ENCODE measurements at places on chromosomes 13 and 19.
A peak's percentile ranks its signal among the peaks of the same experiment; 100 is the strongest.

DNA sequence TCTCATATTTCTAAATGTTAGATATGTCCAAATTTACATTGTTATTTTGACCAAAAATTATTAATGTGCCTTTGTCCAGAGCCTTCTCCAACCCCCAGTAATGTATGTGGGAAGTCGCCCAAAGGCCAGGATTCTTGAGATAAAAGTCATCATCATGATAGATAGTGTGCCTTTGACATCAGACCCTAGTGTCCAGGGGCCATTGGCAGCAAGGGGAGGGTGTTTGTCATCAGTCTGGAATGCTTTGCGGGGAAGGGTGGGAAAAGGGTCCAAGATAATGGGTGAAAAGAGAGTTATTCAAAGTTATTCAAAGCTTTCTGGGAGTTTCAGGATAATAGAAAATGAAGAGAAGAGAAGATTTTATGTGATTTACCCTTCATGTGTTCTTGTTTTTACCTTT lies 909.5 kb upstream of the GPC6 start:
- no peak for DNase-seq

GRCh38 chr13:28741084-28741491 lies 22.3 kb upstream of the SLC46A3 start:
- no peak for DNase-seq

DNA sequence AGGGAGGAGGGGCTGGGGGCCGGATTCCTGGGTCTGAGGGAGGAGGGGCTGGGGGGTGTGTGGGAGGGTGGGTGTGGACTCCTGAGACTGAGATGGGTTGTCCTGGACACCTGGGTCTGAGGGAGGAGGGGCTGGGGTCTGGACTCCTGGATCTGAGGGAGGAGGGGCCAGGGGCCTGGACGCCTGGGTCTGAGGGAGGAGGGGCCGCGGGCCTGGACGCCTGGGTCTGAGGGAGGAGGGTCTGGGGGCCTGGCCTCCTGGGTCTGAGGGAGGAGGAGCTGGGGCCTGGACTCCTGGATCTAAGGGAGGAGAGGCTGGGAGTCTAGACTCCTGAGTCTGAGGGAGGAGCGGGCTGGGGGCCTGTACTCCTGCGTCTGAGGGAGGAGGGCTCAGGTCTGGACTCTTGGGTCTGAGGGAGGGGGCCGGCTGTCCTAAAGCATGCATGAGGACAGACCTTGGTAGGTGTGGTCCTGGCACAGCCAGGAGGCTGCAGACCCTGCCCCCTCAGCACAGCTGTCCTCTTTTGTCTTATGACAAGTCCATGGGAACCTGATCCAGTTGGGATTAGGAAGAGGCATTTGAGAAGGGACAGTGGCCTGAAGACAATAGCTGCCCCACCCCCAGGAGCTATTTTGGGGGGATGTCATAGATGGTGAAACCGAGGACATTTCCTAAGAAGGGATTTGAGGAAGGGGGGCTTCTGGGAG lies 1.3 kb downstream of the TNNT1 start:
- no peak for DNase-seq

- no peak for DNase-seq
Observed at GRCh38 chr13:30880151-30880855, 25.8 kb upstream of the MEDAG start.

DNA sequence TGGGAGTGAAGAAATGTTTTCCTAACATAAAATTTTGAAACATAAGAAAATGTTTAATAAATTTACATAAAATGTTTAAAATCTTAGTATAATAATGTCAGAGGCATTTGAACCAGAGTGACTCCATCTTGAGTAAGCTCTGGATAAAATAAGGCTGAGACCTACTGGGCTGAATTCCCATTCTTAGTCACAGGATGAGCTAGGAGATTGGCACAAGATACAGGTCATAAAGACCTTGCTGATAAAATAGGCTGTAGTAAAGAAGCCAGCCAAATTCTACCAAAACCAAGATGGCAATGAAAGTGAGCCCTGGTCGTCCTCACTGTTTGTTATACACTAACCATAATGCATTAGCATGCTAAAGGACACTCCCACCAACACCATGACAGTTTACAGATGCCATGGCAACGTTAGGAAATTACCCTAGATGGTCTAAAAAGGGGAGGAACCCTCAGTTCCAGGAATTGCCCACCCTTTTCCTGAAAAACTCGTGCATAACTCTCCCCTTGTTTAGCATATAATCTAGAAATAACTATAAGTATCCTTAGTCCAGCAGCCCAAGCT lies 1184.0 kb downstream of the UQCRFS1 start:
- DNase-seq: no peak

DNA sequence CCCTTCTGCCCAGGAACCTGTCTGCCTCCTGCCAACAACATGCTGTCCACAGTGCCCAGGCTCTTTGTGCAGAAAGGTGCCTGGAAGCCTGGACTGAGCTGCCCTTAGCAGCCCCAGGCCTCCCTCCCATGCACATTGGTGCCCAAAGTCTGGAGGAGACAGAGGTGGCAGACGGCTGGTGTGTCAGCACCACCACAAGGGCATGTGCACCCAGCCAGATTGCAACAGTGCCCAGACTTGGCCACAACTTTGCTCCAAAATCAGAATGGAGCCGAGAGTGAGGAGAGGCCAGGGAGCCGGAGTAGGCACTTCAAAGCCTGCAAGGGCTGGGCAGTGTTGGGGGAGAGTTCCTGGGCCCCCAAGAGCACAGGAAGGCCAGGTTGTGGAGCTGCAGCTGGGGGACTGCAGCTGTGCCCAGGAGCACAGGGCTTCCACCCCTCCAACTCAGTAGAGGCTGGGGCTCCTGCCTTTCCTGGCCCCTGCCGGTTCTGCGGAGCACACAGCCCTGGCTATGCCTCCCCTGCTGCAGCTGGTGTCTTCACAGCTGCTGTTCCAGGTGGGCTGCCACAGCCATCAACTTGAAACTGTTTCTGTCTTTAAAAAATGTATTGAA lies 1255.8 kb downstream of the SLITRK5 start:
- no peak for DNase-seq

DNA sequence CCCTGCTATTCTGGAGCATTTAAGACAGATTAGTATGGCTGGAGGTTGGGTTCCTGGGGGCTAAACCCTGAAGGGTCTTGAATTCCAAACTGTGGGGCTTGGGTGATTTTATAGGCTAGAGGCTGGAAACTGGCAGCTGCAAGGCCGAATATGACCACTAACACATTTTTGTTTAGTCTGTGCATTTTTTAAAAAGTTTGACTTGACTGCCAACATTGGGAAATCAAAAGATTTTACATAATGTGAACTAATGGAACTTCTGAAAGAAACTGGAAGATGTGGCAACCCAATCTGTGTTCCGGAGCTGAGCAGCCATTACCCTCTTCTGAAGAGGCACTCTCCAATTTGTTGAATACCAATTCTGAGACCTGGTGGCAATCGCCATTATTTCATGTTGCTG lies 5.1 kb downstream of the ZNF784 start:
- no peak for DNase-seq

GRCh38 chr13:91313581-91313980 lies 33.9 kb upstream of the MIR17HG start:
- DNase-seq: no peak

GRCh38 chr13:44116562-44117332 lies 237.0 kb downstream of the LACC1 start:
- DNase-seq: no peak

DNA sequence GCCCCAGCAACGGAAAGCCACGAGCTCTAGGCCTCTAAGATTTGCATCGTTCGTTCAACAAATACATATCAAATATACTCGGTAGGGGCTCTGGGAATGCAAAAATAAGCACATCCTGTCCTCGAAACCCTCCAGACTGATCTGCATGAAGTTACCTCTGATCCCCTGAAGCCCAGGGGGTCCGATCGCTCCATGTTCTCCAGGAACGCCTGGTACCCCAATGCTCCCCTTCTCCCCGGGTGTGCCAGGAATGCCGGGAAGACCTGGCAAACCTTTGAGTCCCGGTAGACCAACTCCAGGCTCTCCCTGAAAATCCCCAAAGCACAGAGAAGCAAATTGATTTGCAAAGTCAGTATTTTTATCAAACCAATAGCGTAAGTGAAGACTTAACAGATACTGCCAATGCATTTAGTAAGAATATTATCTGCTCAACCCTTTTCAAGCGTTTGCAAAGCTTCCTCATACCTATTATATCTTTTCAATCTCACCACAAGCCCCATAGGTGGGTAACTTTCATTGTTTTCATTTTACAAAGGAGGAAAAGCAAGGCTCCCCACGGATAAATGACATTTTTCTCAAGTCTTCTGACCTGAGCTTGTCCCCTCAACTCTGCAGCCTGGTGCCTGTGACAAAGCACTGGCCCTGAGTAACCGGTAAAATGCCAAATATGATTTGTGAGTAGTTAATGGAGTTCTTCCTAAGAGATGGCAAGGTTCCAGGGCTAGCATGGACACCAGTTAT lies 127.7 kb downstream of the COL4A1 start:
- no peak for DNase-seq

DNA sequence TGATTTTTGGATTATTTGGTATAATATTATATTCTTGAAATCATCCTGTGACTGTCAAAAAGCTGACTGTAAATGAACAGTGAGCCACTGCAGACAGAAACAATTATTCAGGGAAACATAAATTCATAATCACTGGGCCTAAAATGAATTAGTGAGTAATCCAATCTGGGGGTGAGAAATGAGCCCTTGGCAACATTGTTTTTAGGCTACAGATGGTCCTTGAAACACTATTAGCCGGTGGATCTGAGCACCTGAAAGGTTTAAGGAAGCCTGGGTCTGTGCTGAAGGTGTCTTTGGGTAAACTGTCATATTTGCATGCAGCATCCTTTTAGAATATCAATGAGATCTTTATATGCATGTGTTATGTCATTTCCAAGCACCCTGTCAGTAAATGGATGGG lies 290.7 kb downstream of the ATP8A2 start:
- no peak for DNase-seq

GRCh38 chr19:3813473-3814392 lies 27.6 kb upstream of the MATK start:
- DNase-seq: no peak

GRCh38 chr13:111281751-111282311 lies 38.6 kb upstream of the TEX29 start:
- no peak for DNase-seq

DNA sequence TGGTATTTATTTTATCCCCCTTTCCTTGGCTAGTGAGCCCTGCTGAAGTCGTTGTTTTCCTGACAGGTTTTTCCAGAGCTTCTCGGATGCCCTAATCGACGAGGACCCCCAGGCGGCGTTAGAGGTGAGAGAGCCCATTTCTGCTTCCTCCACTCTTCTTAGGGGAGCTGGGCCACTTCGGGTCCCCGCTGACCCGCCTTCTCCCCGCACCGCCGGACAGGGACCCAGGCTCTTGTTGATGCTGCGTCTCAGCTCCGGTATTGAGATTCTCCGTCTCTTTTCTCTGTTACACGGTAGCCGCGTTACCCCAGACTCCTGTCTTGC lies 306 bp downstream of the SUGT1 start:
- no peak for DNase-seq

- DNase-seq: no peak
Observed at GRCh38 chr13:50668049-50668448, 175.4 kb downstream of the DLEU7 start.

GRCh38 chr19:33080761-33081681 lies at the start of gene GPATCH1:
TSS of gene GPATCH1 (plus strand) at chr19:33081181. CDS start at chr19:33081194, 13 bp downstream.
- peak; percentile 72 for DNase-seq

DNA sequence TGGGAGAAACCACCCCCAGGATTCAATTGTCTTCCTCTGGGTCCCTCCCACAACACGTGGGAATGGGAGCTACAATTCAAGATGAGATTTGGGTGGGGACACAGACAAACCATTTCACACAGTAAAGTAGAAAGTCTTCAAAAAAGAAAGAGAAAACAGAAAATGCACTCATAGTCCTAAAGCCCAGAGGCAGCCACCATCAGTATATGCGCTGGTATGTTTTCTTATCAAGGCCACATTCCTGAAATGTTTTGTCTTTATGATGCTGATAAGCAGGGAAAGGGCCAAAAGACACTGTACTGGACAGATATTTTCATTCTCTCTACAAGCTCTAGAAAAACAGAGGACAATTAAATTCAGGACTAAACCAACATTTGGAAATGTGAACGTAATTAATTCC lies 375.8 kb upstream of the TSHZ3 start:
- no peak for DNase-seq

DNA sequence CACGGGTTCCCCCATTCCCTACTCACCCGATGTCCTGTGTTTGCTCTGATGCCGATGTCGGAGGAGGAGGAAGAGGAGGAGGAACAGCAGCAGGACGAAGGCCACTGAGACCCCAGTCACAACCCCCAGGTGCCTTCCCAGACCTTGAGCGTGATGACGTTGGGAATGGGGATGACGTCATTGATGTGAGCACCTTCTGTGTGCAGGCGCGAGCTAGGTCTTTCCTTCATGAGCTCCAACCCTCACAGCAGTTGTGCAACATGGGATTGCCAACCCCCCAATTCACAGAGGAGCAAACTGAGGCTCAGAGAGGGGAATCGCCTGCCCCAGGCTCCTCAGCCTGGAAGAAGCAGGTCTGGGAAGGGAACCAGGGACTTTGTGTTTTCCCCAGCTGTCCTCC lies 4.2 kb downstream of the LILRB5 start:
- DNase-seq: no peak
